ENCODE measurements at places on chromosomes 1 and 21.

DNA sequence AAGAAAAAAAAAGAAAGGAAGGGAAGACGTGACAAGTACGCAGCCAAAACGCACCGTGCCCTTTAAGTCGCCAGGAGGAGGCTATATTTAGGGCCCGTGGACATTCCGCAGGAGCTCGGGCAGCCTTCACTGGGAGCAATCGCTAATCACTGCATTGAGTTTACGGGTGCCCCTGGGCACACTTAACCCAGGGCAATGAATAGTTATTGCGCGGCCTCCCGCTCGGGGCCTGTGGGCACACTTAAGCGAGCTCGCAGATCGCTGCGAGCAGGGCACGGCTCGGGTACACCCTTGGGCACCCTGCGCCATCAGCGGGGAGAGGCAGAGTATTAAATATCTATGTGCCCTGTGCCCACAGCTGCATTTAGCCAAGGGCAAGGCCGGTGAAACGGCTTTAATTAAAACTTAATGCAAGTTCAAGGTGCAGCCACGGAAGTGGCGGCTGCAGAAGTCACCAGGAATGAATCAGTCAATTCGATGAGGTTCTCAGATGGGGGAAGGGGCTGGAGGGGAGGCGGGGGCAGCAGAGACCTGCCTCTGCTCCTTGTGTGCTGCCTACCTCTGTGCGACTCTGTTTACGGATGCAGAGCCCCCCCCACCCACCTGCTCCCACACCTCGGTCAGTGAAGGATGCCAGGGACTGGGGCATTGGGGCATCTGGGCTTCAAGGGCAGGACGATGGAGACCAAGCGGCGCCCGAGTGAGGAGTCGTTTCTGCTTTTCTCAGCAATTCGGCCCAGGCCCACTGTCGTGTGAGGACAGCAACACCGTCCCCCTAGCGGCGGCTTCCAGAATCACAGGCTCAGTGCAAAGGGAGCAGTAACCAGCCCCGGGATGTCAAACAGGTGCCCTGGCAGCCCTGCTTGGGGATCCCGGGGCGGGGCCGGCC is 51.8 kb upstream of the TARDBP start:
- peak; percentile 84 for DNase-seq

GRCh38 chr1:58576727-58577653 is at the start of gene TACSTD2:
TSS of gene TACSTD2 (minus strand) at chr1:58577252. CDS start at chr1:58577156, 96 bp downstream.
- DNase-seq, result no peak

DNA sequence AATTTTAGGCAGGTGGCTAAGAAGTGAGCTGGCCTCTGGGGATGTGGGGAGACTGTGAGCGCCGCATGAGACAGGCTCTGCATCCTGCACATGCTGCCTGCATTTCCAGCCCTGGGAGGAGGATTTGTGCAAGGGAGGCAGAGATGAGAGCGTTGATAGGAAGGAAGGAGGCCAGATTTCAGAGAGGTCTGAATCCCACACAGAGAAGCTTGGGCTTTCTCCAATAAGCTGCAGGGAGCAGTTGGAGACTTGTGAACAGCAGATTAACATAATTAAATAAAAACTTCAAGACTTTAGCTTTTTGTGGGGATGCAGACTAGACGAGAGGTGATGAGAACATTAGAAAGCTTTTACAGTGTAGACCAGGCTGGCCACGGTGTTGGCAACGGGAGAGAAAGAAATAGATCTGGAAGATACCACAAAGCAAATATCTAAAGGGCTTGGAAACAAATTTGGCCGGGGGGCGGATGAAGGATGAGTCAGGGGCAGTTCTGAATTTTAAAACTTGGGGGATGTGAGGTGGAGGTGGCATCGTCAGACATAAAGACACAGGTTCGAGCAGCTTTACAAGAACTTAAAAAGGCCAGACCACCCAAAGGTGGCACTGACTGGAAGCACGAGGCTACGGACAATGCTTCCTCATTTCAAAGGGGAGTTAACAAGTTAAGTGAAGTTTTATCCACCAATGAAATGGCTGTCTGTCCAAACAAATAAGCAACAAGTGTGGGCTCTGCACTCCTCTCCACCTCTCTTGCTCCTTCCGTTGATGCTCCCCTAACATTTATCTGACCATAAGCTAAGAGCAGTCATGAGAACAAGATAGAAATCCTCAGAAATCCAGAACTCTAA is 57.0 kb downstream of the HIVEP3 start:
- DNase-seq, result no peak

- no peak for DNase-seq
Observed at GRCh38 chr1:116763116-116763786, 9.0 kb downstream of the CD2 start.

DNA sequence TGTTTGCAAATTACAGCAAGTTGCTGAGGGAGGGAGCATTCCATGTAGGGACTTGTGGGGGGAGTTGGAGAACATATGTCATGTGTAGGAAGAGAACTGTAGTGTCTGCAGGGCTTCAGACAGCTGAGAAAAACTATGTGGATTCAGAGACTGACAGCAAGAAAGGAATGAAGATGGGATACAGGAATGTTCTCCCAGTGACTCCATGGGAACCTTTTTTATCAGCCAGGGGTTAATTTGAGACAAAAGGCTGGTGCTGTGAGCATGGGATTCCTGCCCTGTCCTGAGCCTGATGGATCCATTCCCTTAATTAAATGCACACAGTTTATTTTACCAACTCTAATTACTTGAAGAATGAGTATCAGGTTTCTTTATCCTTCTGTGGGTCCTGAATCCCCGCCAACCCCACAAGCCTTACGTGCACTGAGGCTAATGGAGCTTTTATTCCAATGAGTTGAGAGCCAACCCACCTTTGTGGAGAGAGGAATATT is 26.5 kb upstream of the PLXNA2 start:
- DNase-seq, result no peak

- no peak for DNase-seq
Observed at GRCh38 chr1:169312084-169312954, 55.3 kb downstream of the NME7 start.

- no peak for DNase-seq
Observed at GRCh38 chr1:117176579-117176978, 34.1 kb downstream of the VTCN1 start.

GRCh38 chr1:53949023-53949990 is 3.2 kb downstream of the LRRC42 start:
- DNase-seq, result no peak

GRCh38 chr1:39910263-39910662 is 8.5 kb upstream of the MYCL start:
- DNase-seq, result no peak

DNA sequence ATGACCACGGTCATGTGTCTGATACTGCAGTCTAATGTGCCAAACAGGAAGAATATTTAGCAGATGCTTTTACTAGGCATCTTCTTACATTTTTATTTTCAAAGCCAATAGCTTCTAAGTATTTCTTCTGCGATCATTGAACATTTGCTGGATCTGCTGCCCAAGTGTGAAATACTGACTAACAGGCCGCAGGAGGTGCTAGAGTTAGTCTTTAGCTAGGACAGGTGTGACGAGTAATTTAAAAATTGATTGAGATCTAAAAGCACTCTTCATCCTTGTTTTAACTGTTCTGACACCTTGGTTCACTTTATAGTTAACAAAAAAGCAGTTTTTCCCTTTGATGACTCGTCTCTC is 748 bp upstream of the FAM78B start:
- no peak for DNase-seq

DNA sequence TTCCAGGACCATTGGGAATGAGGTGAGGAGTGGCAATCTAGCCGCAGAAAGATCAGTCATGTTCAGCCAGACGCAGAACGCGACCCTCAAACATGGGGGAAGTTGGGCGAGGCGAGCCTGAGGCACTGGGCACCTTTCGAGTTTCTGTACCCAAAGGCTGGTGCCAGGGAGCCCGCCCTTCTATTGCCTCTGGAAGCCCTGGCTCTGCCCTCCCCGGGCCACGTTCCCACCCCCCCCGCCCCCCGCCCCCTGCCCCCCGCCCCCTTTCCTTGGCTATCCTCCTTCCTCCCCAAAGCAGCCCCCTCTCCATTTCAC is 2.2 kb upstream of the ZBTB7B start:
- no peak for DNase-seq

DNA sequence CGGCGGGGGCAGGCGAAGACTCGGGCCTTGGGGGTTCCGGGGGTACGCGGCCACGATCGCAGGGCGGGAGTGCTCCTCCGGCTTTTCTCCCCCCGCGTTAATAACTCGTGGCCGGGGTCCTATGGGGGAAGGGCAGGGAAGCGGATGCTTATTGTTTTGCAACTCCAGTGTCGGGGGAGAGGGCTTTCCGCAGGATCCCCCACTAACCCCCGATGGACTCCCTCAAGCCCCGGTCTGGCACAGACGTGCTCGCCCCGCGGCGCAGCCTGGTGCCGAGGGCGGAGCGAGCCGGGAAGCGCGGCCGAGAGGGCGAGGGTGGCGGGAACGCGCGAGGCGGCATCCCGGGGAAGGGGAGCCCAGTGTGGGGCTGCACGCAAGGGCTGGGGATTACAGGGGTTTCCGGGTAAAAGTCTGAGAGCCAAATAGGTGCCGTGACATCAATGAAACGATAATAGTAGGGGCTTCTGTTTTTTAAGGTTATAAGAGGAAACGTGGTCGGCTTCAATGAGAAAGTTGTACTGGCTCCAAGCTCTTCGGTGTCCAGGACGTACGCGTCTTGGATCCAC is 772 bp downstream of the UCK2 start:
- DNase-seq, result peak; percentile 54

- no peak for DNase-seq
Observed at GRCh38 chr1:158819461-158820443, 11.4 kb upstream of the MNDA start.

DNA sequence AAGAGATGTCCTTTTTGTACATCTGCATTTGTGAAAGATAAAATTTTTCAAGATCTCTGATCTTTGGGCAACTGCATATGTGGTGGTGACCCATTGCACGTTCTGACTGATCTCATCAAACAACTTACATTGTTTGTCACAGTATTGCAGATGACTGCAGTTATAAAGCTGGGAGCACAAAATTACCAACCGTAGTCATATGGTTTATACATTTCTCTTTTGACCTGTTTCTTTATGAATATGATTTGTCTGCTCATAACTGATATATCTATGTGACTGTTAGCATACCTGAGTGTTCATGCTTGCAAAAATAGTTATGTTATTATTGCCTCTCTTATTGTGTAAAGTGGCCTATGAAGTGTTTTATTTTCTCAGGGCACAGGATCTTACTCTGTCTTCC is 43.7 kb upstream of the HMCN1 start:
- DNase-seq, result no peak

GRCh38 chr1:17559615-17560419 is 20.3 kb downstream of the ARHGEF10L start:
- DNase-seq, result no peak

GRCh38 chr1:220290140-220290761 is 18.0 kb upstream of the RAB3GAP2 start:
- DNase-seq, result no peak

- DNase-seq, result no peak
Observed at GRCh38 chr21:20822666-20823065, 175.5 kb upstream of the NCAM2 start.

- no peak for DNase-seq
Observed at GRCh38 chr1:233654658-233655280, 40.9 kb downstream of the KCNK1 start.

DNA sequence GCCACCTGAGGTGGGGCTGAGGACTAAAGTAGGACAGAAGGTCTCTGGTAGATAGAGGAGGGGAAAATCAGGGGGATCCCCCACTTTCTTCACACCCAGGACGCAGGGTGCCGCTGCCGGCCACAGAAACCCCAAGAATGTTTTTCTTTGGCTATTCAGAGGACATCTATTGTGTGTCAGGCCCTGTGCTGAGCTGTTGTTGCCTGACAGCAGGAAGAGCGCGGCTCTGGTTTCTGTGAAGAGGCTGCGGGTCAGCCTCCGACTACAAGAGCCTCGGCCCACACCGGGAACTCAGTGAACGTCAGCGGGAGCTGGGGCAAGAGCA is 407 bp upstream of the PIGV start:
- peak; percentile 60 for DNase-seq

GRCh38 chr1:107076841-107077240 is 20.4 kb downstream of the PRMT6 start:
- DNase-seq, result no peak

DNA sequence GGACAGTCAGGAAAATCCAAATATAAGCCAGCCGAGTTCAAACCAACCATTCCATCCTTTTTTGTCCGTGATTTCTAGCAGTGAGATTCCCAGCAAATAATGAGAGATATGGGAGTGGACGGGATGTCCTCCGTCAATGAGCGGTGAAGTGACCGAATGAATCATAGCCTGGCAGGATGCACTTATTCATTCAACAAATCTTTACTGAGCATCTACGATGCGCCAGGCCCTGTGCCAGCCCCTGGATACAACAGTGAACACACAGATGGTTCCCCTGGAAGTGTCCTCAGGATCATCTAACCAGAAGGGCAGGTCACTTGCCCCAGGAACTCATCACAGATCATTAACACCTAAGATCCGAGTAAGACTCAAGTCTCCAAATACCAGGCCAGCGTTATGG is 8.2 kb upstream of the PLEKHA6 start:
- DNase-seq, result no peak

DNA sequence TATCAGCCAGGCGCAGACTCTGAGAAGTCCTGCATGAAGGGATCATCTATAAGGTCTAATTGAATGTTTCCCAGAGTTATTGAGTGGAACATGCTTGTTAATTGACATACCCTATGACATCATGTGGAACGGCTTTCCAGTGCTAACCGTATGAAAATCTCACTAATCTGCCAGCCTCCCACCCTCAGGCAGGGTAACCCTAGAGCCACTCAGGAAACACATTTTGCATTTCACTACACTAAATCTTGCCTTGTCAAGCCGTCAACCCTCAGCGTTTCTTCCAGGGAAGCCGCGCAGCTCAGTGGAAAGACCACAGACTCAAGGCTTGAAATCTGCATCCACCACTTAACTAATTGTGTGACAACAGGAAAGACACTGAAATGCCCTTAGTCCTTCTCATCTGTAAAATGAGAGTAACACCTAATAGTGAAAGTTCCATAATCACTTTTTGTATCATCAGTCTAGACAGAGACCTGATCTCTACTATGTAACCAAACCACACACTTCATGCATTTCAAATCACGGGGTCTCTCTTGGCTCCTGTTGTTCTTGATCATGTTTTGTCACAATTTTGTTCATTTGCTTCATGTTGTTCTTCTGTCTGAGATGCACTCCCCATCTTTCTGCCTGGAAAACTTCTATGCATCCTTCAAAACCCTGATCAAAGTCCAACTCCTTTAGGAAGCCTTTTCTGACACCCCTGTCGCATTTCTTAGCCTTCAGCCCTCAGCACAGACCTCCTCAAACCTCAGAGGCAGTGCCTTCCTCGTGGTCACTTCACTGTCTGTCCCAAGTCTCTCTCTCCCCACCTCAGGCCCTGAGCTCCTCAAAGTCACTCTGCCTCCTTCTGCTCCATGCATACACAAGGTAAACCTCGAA is 246.5 kb downstream of the TOMM20 start:
- DNase-seq, result no peak
